ENCODE measurements at places on chromosomes 7 and 10.
A peak's percentile ranks its signal among the peaks of the same experiment; 100 is the strongest.

- DNase-seq = no peak
Measured at GRCh38 chr10:103818105-103818504, 37.3 kb downstream of the SH3PXD2A start.

DNA sequence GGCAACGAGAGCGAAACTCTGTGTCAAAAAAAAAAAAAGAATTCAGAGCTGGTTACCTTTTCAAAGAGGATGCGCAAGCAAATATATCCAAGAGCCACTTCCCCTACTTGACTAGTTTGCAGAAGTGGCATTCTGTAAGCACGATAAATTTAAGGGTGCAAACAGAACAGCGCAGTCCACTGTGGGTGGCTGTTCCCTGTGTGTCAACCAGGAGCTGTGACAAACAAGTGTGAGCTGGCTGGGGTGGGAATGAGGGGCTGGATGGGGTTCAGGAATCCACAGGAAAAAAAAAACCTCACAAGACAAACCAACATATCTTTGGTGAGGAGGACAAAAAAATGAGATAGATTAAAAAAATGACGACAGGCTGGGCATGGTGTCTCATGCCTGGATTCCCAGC lies 15.9 kb downstream of the GUSB start:
- DNase-seq = no peak

DNA sequence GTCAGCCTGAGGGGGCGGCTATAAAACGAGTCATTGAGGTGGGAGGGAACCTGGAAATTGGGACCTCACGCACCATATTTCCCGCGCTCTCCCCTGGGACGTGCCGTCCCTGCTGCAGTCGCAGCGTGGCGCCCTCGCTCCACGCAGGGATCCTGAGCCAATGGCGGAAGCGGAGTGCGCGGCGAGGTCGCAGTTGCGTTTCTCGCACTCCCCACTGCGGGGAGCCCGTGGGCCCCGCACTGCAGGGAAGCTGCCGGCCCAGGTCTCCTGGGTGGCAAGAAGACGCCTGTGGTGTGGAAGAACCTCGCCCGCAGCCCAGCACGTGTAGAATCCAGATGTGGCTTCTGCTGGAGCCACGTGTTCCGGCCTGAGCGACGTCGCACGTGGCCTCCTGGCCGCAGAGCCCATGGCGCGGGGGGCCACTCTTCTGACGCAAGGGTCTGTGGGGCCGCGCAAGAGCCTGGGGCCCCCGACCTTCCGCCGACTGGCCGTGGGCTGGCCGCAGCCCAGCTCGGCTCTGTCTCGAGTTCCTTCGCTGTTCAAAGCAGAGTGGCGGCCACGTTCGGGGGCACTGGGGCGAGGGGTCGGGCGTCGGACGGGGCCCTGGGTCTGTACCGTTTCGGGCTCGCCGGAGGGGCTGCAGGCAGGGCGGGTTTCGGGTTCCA lies 26.4 kb downstream of the HIF1AN start:
- DNase-seq = peak; percentile 67

- no peak for DNase-seq
Measured at GRCh38 chr7:38977685-38978084, at the start of gene POU6F2. Gene POU6F2, plus strand, starts transcription at chr7:38977909. Its CDS starts 45 bp downstream, at chr7:38977954.

DNA sequence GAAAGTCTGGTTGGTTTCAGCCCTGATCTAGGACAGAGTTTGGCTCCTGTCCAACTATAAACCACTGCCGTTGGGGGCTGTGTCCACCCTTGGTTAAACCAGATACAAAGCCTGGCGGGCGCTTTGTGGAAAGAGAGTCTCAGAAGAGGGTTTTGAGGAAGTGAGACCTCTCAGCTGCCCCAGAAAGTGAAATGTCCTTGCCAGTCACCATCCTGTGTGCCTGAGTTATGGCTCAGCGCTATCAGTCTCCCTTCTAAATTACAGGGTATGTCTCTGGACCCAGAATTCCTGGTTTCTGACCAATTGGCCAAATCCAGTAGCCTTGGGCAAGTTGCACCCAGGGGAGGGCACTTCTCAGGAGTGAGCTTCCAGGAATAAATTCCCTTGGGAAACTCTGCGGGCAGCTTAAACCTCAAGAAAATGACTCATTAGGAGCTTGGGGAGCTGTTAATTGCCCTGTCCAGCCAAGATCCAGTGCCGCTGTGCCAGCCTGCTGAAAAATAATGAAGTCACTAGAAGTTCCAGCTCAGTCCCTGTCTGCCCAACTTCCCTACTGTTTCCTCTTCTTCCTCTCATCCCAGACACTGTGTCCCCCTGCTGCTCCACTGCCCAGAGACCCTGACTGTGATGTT lies 66.7 kb upstream of the PDZD8 start:
- no peak for DNase-seq

- no peak for DNase-seq
Measured at GRCh38 chr10:86024281-86025041, 342.1 kb downstream of the GRID1 start.

DNA sequence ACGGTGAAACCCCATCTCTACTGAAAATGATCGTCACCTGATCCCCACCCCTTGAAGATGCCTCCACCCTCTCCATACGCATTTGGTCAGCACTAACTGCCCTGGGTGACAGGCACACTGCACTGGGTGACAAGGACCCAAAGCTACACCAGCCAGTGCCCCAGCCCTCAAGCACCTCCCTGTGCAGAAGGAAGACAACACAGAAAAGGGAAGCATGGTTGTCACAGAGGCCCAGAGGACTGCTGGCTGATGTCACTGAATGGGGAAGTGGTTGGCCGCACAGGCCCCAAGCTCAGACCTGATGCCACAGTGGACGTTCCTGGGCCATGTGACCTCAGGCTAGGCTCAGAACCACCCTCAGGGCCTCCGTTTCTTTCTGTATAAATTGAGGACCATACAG lies 4.2 kb upstream of the PILRA start:
- peak; percentile 13 for DNase-seq

GRCh38 chr7:92292981-92293380 lies 47.2 kb downstream of the ANKIB1 start:
- DNase-seq = no peak

- no peak for DNase-seq
Measured at GRCh38 chr7:151592868-151593486, 73.3 kb upstream of the RHEB start.

GRCh38 chr7:11951909-11952308 lies 119.9 kb upstream of the THSD7A start:
- no peak for DNase-seq

DNA sequence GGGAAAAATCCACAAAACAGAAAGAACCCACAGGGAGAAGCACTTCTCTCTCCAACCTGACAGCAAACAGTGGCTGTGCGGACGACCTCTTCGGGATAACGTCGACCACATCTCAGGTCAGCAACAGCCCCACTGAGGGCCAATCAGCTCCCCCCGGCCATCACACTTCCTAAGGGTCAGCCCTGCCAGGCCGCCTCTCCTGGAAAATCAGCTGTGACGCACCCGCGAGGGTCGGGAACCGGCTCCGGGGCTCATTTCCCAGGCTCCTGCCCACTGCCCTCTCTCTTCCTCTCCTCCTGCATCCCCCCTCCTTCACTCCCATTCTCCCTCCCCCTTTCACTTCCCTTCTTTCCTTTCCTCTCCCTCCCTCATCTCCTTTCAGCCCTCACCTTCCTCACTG lies 118.3 kb downstream of the DIP2C start:
- no peak for DNase-seq

GRCh38 chr10:58210160-58210559 lies 57.5 kb downstream of the IPMK start:
- no peak for DNase-seq

GRCh38 chr7:134415700-134416099 lies 43.2 kb downstream of the AKR1B1 start:
- no peak for DNase-seq

Measured in CD4-positive, alpha-beta T cell treated with Interleukin-15 for 4 hours (primary cell).